ENCODE measurements at places on chromosomes 12 and 14.

DNA sequence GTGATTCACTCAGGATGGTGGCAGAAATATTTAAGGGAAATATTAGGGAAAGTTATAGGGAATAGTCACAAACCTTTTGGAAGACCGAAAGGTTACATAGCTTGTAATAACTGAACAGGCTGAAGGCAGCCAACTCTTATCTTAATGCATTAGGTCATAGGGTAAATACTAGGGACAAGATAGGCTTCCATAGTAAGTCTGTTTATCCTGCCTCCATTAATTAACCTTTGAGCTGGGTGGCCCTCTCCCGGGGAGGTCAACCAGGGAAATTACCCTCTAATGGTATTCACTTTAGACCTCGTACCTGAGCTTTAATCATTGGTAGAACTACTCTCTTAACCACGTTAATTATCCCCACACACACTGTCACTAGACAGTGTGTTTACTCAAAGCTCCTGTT is 981.8 kb downstream of the SLC16A7 start:
- no peak for DNase-seq

DNA sequence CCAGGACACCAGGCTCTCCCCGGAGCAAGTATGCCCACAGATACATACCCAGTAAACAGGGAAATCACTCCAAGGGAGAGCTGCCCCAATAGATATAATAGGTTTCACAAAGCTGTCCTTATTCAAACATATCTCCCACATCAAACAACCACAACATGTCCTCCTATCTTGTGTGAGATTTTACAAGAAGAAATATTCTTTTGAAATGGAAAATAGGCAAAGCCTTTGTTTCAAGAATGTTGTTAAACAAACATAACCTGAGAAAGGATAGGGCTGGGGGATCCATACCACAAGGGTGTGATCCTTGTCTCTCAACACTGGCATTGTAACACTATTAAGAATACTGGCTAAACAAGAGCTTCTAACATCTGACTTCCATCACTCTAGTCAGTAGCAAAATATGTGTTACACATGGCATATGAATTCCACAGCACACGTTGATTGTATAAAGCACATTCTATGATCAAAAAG is 32.9 kb downstream of the LGR5 start:
- DNase-seq, result no peak

- no peak for DNase-seq
Observed at GRCh38 chr14:60356906-60357550, 108.0 kb downstream of the PPM1A start.

DNA sequence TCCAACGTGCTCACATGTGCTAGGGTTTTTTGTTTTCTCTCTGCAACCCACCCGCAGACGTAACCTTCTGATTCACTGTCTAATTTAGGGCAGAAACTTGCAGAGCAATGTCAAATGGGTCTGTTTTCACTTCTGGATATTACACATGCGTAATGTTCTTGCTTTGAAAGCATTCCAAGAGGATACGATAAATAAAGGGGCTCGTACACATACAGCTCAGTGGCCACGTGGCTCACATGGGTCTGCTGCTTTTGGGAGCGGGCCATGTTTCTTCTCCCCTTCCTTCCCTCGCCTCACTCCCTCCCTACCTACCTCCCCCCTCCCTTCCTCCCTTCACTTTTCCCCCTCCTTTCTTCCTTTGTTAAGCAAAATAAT is 23.4 kb downstream of the CACNA1C start:
- DNase-seq, result no peak

DNA sequence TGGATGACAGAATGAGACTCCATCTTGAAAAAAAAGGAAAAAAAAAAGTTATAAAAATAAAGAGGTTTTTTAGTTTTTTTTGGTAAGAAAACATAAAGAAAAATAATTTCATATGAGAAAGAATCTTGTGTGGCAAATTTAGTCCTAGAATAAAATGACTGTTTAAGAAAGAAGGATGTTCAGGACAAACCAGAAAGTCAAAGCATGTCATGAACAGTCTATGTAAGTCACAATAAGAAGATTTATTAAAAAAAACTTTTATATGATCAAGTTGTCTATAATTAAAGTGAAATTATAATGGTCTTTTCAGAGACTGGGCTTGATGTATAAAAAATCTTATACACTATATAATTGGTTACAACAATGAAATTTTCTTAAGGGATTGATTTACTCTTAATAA is 68.1 kb upstream of the HECTD1 start:
- no peak for DNase-seq

DNA sequence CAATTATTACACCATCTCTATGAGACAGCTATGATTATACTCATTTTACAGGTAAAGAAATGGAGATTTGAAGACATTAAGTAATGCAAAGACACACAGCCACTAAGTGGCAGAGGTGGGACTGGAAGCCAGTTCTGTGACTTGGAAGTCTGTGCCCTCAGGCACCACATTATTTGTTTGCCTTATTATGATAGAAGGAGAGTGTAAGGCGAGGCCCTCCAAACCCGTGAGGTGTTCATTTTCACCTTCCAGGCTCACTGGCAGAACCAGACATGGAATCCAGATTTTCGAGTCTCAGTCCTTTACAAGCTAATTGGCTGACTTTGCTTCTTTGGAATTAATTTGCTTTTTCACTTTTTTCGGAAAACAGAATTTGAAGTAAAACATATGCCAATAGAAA is 107.9 kb downstream of the CAND1 start:
- DNase-seq, result no peak

GRCh38 chr14:24734917-24735500 is 101.0 kb upstream of the GZMB start:
- peak; percentile 60 for DNase-seq

DNA sequence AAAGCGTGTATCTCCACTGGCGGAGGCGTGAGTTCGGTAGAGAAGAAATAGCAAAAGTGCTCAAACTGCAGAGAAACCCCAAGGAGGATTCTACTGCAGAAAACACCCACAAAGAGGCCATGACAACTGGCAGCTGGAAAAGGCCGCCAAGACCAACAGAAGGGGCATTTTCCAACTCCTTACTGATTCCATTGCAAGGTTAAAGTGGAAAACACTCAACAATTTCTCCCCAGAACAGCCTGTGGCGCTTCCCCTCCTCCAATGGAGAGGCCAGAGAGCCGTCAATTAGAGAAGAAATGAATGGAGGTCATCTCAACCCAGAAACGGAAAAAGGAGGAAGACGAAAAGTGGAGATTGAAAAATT is 618 bp upstream of the ANKRD52 start:
- no peak for DNase-seq

DNA sequence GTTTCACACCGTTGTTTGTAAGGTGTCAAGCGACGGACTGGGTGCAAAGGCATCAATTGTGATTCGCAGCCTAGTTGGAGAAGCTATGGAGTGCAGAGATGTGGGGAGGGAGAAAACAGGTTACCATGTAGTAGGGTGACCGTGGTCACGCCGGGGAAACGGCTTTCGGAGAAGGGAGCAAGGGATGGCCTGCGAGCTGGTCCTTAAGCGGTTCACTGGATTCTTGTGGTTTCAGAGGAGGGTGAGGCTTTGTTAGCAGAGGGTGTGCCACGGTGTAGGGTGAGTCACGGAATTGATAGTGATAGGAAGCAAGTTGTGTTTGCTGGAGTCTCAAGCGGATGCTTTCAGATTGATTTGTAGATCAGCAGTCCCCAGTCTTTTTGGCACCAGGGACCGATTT is 2.3 kb downstream of the PIWIL1 start:
- DNase-seq, result peak; percentile 67

GRCh38 chr12:50151047-50151687 is 16.0 kb downstream of the CERS5 start:
- no peak for DNase-seq

DNA sequence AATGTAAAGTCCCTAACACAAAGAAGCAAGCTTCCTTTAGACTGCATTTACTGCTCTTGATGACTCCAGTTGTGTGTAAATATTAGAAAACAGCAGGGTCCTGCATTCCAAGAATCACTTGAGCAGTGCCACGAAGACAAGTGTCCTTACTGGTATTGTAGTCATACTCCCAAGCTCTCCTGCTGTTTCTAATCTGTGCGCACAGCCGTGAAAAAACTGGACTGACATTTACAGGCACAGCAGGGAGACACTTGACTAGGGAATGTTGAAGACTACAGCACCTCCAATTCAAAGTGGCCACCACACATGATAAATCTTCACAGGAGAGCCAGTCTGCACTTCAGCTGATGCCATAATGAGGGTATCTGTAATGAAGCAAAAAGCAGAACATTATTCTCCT is 91.4 kb downstream of the VRK1 start:
- no peak for DNase-seq

GRCh38 chr12:69052613-69053408 is 119.8 kb upstream of the CPM start:
- DNase-seq, result peak; percentile 88

GRCh38 chr12:74021937-74022336 is 515.7 kb upstream of the ATXN7L3B start:
- peak; percentile 74 for DNase-seq

- DNase-seq, result no peak
Observed at GRCh38 chr14:60090864-60091519, 731 bp upstream of the PCNX4 start.

GRCh38 chr12:72219937-72220336 is 52.2 kb upstream of the TRHDE start:
- DNase-seq, result no peak

- DNase-seq, result no peak
Observed at GRCh38 chr12:109695961-109696461, 17.6 kb upstream of the FAM222A start.

GRCh38 chr12:62683776-62684569 is 217.3 kb downstream of the MON2 start:
- DNase-seq, result no peak

- DNase-seq, result no peak
Observed at GRCh38 chr12:5525783-5526367, 94.0 kb downstream of the NTF3 start.

GRCh38 chr12:1726753-1727152 is 35.9 kb downstream of the ADIPOR2 start:
- no peak for DNase-seq

DNA sequence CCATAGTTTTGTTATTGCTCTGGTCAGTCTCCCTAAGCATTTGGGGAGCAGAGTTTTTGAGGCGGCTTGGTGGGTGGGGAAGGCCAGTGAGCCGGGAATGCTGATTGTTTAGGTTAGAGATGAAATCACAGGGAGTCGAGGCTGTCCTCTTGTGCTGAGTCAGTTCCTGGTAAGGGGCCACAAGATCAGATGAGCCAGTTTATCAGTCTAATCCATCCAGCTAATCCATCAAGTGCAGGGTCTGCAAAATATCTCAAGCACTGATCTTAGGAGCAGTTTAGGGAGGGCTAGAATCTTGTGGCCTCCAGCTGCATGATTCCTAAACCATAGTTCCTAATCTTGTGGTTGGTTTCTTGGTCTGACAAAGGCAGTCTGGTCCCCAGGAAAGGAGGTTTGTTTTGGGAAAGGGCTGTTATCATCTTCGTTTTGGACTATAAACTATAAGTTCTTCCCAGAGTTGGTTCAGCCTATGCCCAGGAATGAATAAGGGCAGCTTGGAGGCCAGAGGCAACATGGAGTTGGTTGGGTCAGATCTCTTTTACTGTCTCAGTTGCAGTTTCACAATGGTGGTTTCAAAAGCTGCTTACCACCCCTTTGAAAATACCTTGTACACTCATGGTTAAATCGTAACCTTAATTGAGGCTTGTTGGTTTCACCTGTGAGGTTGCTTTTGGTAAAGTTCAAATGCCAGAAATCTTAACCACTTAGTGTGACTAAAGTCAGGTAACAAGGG is 33.6 kb upstream of the HIGD1C start:
- no peak for DNase-seq

DNA sequence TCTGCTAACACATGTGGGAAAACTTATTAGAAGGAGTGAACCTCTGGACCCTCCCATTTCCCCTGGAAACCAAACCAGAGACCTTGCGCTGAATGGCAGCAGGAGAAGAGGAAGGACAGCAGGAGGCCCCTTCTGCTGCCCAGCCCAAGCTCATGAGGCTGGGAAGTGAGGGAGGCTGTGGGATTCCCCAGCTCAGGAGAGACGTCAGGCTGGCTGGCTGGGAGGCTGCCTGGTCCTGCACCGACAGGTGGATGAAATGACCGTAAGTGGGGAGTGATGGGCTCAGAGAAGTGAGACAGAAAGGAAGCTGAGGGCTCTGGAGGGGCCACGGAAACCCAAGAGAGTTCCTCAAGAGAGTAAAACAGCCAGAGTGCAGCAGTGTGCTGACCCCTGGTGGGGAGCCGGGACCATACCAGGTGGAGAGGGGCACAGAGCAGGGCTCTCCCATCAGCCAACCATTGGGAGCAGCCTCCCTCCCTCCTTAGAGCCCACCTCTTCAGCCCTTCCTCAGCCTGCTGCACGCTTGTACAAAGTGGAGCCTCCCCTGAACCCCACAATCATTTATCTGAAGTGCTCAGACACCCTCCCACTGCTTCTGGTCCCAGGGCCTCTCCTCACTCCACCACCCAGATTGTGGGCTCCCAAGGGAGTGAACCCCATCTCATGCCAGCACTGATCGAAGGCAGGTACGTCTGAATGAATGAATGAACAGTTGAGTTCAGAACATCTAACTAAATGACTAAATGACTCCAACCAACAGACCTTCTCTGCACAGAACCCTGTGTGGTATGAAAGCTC is 14.0 kb downstream of the TAMALIN start:
- DNase-seq, result no peak

GRCh38 chr12:120265473-120266179 is at the start of gene PXN:
PXN (minus strand) TSS chr12:120265730; CDS start chr12:120265629, 101 bp downstream.
- no peak for DNase-seq

DNA sequence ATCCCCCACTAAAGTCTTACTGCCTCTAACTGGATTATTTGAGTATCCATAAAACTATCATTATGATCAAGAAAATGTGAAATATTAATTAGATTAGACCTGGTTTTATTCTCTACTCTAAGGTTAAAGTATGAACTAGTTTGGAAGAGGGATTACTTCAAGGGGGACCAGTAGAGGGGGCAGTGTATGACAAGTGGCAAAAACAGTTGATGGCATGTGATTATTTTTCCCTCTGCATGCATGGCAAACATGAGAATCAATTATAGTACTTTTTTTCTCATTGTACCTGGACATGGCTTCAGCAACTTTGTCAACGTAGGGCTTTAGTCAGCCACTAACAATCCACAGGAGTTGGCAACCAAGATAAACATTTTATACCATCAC is 145.0 kb upstream of the SLC38A2 start:
- DNase-seq, result no peak

GRCh38 chr12:53060721-53061276 is 10.9 kb downstream of the TNS2 start:
- DNase-seq, result no peak

GRCh38 chr14:63205044-63205575 is 867 bp downstream of the RHOJ start:
- DNase-seq, result no peak

GRCh38 chr14:90661866-90662265 is 154.4 kb downstream of the TTC7B start:
- DNase-seq, result no peak
